Left colon (tissue), 2 donors: ENCODE measurements at places on chromosomes 7 and 10. TPM values are rescaled to one million over a fixed set of nuclear protein-coding genes. Genes with fewer than 3 reads are reported as not detected.

GRCh38 chr10:11019724-11020547, 2.3 kb downstream of the CELF2 start:
- DNase-seq: no peak

- DNase-seq: peak; percentile 17
Observed at GRCh38 chr10:46297406-46298204, 10.8 kb downstream of the ANTXRL start.

- DNase-seq: no peak
Observed at GRCh38 chr10:28020080-28020860, 21.4 kb upstream of the ODAD2 start.

Gene TPST1
- total RNA-seq: 4.7 TPM

DNA sequence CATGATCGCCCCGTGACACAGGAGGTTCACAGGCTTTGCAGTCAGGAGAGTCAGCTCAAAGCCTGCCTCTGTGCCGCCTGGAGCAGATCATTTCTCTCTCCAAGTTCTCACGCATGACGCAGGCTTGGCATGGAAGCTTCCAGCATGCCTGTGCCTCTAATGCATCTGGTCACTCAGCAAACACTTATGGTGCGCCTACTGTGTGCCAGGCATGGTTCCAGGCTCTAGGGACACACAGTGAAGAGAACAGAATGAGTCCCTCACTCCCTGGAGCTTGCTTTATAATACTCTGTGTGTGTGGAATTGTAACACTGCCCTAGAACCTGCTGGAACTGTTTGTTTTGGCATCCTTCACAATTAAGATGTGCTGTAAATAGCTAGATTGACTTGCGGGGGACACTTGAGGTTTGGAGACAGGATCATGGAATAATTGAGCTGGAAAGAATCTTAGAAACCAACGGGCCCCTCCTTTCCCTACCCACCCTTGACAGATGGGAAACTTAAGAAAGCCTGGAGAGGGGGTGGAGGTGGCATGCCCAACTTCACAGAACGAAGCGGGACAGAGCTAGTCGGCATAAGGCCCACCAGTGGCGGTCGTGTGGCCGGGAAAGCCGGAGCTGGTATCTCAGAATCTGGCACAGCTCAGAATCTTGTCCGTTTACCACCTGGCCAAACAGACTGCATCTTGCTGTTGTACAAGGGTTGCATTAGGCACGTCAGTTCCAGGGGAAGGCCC, 4.6 kb upstream of the MYH16 start:
- no peak for DNase-seq

- DNase-seq: no peak
Observed at GRCh38 chr7:22563032-22563501, 63.1 kb upstream of the STEAP1B start.

DNA sequence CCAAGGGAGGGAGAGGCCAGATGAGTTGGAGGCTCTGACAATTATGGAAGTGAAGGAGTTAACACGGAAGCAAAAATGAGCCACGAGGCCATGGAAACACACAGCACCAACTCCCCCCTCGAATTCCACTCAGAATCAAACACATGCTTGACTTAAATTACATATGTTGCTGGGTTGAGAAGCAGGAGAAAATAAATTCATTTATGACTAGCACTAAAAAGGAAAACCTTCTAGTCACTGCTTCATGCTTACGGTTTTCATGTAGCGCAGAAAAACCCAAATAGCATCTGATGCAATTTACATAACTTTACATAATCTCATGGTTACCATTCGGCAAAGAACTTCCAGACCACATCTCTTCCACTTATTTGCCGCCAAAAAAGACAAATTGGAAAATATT, 51.5 kb downstream of the SFMBT2 start:
- no peak for DNase-seq

Gene WNT16
- total RNA-seq: not detected

GRCh38 chr7:131605280-131605878, 49.0 kb upstream of the PODXL start:
- no peak for DNase-seq
